ENCODE measurements at places on chromosomes 13 and 19. TPM values are rescaled to one million over a fixed set of nuclear protein-coding genes. Genes with fewer than 3 reads are reported as not detected.

The SOX1 gene
- not detected for total RNA-seq

The HOMER3 gene
- 188 TPM for total RNA-seq

The CD22 gene
- 2.2 TPM for total RNA-seq

DNA sequence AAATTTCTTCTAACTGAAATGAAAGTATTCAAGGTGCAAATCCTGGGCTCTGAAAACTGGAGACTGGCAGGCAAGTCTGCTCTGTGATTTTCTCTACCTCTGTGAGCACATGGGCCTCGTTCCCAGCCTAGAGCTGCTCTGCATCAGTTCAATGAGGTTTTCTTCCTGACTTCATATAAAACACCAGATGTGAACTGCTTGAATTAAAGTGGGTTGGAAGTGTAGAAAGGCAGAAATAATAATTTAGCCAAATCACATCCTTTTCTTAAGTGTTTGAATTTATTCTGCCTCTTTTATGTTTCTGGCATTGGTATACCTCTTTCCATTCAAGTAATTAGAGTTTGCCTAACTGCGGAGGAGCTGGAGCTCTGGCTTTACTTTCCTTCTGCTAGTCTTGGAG lies 540.8 kb downstream of the OLFM4 start:
- no peak for DNase-seq

DNA sequence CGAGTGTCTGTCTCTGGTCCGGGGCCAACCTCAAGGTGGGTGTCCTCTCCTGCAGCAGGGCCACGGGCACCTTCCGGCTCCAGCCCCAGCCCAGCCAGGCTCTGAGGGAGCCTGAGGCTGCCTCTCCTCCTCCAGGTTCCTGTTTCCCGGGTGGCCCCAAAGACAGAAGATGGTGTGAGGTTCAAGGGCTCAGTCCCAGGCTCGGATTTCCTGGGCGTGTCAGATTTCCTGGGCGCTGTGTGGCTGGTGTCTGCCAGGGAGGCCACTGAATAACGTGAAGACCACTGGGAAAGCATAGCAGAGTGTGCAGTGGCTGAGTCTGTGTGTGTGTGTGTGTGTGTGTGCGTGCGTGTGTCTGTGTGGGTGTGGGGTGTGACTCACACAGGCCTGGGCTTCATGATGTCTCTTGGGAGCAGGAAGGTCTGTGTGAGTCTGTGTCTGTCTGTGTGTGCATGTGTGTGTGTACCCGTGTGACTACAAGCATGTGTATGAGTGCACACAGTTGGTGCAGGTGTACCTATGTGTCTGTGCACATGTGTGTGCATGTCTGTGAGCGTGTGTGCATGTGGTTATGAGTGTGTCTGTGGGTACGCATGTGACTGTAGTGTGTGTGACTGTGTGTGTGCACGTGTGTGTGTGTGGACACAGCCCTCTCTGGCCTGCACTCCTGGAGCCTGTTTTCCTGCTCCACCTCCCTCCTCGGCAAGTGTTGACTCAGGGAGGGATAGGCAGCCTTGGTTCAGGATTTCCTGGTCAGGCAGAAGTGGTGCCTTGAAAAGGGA lies 28.3 kb downstream of the CEBPA start:
- DNase-seq = peak; percentile 85

DNA sequence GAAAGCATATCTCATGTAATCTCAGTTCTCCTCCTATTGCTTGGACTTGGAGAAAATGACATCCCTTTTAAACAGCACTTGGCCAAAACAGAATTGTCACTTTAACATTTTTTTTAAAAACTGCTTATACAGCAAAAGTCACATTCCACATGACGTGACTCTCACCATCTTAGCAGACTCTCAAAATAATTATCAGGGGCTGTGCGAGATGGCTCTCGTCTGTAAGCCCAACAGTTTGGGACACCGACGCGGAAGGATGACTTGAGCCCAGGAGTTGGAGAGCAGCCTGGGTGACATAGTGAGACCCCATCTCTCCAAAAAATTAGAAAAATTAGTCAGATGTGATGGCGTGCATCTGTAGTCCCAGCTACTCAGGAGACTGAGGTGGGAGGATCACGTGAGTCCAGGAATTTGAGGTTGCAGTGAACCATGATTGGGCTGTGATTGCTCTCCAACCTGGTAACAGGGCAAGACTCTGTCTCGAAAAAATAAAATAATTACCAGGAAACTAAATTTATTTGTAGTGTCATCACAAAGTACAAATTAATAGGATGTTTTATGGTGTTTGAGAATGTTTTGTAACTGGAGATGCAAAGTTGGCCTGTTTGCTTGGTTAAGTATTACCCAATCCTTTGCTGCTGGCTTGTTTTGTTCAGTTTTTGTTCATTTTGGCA lies 8.8 kb downstream of the SAFB start:
- no peak for DNase-seq

GRCh38 chr19:14112809-14113385 lies 4.7 kb downstream of the PRKACA start:
- peak; percentile 35 for DNase-seq

DNA sequence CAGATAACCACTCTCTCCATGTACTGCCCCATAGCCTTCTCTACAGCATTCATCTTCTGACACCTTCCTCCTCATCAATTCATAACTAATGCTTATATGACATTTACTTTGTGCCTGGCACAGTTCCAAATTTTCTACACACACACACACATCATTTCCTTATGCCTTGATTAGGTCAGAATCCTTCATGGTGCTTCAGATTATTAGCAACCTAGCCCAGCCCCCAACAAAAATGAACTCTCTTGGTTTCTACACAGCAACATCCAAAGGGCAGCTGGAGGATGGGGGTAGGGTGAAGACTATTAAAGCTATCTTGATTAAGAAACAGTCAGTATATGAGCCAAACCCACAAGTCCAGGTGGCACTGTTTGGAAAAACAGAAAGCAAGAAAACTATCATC lies 3.7 kb downstream of the RUBCNL start:
- no peak for DNase-seq

DNA sequence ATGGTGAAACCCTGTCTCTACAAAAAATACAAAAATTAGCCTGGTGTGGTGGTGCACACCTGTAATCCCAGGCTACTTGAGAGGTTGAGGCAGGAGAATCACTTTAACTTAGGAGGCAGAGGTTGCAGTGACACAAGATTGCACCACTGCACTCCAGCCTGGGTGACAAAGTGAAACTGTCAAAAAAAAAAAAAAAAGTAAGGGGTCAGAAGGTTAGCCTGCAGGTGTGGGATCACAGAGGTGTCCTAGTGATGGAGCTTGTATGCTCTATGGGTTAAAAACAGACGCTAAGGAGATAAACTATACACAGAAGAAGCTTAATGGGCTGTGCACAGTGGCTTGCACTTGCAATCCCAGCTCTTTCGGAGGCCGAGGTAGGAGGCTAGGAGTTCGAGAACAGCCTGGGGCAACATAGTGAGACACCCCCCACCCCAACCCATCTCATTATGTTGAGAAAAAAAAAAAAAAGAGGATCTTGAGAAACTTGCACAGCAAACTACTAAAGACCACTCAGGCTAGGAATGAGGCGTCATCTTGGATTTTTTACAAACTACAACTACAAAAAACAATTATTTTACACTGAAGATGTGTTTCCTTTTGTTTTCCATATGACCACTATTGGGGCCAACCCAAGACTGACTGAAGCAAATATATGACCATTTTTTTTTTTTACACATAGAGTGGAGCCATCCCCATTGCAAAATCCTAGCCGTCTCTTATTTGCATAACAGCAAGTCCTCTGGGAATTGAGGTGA lies 7.9 kb downstream of the FOSB start:
- DNase-seq = no peak

DNA sequence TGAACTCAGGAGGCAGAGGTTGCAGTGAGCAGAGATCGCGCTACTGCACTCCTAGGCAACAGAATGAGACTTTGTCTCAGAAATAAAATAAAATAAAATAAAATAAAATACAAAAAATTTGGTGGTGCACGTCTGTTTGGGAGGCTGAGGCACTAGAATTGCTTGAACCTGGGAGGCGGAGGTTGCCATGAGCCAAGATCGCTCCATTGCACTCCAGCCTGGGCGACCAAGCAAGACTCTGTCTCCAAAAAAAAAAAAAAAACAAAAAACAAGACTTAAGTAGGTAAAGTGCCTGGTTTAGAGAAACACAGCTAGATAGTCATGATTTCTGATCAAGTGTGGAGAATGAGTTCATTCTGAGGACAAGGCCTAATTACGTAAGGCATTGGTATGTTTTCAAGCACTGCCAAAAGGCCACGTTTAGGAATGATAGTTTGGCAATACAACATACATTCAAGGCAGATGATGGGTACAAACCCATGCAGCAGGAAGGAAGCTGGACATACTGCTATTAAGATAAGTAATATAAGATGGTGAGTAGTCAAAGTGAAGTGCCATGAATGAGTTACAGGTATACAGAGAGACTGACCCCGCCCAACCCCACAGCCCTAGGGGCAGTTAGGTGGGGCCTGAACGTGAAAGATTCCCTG lies 4.8 kb upstream of the UCHL3 start:
- peak; percentile 14 for DNase-seq

- no peak for DNase-seq
Observed at GRCh38 chr13:107883561-107884175, 331.7 kb downstream of the LIG4 start.

- DNase-seq = no peak
Observed at GRCh38 chr13:41462427-41462826, 5.1 kb downstream of the RGCC start.

DNA sequence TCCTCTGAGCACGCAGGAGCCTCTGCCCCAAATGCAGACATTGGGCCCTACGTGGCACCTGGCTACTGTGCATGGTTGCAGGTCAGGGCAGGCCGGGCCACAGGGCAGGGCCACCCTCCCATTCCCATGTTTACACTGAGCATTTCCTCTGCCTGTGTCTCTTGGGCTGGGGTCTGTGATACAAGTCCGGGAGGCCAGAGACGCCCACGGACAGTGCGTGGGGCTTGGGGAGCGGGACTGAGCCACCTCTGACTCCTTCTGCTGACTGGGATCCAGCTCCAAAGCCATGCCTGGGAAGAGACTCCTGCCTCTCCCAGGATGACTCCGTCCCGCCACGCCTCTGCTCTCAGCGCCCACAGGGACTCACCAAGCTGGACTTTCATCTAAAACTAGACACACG lies 18.8 kb downstream of the GAS6 start:
- no peak for DNase-seq

Measured in LHCN-M2 (cell line).